ENCODE measurements at places on chromosomes 16 and 17.

DNA sequence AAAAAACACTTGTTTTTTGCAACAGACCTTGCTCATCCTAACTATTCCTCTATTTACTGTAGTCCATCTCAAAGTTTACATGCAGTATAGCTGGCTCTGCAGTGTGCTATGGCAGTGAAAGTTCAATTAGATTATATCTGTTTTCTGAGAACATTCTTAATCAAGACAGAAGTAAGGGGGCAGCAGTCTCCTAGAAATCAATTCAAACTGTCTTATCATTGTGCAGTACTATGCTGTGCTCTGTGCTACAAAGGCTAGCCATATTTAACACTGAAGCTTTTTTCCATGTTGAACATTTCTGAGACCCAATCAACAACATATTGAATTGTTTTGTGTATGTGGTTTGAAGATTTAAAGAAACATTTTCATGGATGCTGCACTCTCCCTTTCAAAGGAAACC, 11.4 kb downstream of the NETO2 start:
- DNase-seq: no peak

DNA sequence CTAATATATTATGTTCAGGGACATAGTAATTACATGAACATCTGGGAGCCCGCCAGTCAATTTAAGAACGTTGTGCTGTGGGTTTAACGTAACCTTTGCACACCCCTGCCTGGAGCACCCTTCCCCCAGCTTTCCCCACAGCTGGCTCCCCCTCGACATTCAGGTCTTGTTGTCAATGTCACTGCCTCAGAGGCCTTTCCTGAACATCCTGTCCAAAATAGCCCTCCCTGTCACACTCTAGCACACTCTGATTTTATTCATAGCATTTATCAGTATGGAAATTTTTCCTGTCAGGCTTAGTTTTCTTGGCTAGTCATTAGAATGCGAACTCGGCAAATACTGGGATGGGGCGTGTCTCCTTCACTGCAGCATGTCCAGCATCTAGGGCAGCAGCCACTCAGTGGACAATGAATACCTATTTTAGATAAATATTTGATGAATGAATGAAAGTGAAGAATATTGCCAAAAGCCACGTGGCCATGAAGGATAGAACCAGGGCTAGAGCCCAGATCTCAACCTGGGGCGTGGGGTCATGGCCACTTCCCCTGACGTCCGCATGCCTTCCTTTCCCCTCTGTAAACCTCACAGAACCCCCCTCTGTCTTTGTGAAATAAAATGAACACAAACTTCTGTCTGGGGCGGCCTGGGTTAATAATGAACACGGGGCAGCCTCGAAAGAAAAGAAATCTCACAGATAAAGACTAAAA, 10.5 kb downstream of the PIK3R6 start:
- DNase-seq: no peak

GRCh38 chr16:67299269-67299668, 19.9 kb downstream of the PLEKHG4 start:
- no peak for DNase-seq

GRCh38 chr17:77887464-77888241, 70.8 kb upstream of the TNRC6C start:
- no peak for DNase-seq

DNA sequence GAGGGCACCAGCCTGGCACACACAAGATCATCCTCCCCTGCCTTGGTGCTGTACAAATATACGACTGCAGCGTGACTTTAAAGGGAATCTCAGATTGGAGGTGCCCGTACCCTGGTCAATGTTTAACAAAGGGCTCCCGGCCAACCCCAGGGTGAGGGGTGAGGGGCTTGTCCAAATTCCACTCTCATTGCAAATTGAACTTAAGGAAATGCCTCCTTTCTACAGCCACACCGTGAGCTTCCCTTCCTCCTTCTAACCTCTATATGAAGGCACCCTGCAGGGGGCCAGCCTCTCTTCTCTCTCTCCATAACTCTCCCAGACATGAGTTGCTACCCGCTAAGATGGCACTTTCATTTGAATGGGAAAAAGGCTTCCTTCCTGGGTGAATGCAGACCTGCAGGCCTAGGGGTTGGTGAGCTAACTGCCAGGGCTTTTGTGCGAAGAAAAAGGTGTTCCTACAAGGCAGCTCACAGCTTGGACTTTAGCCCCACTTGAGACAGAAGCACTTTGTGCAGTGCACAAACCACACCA, 76.6 kb downstream of the IRF8 start:
- DNase-seq: no peak

GRCh38 chr16:79375351-79375750, 225.2 kb downstream of the MAF start:
- DNase-seq: no peak

All from 8988T (cell line).